ENCODE measurements at places on chromosomes 1 and 21. TPM values are rescaled to one million over a fixed set of nuclear protein-coding genes. Genes with fewer than 3 reads are reported as not detected.

The FCRL4 gene
- total RNA-seq = not detected

The KCNJ9 gene
- total RNA-seq = not detected

The SERINC2 gene
- 19.4 TPM for total RNA-seq

The ARID4B gene
- total RNA-seq = 40.7 TPM

The ERICH3 gene
- not detected for total RNA-seq

The MX2 gene
- not detected for total RNA-seq

The SNAP47 gene
- total RNA-seq = 25.3 TPM

The SH2D1B gene
- not detected for total RNA-seq

The CELA3A gene
- total RNA-seq = not detected

The KCNA2 gene
- not detected for total RNA-seq

The ECM1 gene
- 7.2 TPM for total RNA-seq

The LAX1 gene
- total RNA-seq = not detected

The ASPM gene
- total RNA-seq = 55.1 TPM

The INKA2 gene
- 5.3 TPM for total RNA-seq

The NPHS2 gene
- total RNA-seq = not detected

The CFHR3 gene
- not detected for total RNA-seq

The NHLH1 gene
- total RNA-seq = 0.46 TPM

The CCDC185 gene
- total RNA-seq = not detected

The MFSD2A gene
- 5.5 TPM for total RNA-seq

The ETNK2 gene
- total RNA-seq = 15.5 TPM

The BCAN gene
- not detected for total RNA-seq

The ANGPTL1 gene
- not detected for total RNA-seq

The CD1B gene
- not detected for total RNA-seq

The LYPLA2 gene
- 110 TPM for total RNA-seq

The S100A13 gene
- total RNA-seq = 255 TPM

The FCRLB gene
- total RNA-seq = 0.62 TPM

The KCND3 gene
- not detected for total RNA-seq

The POU2F1 gene
- 15.0 TPM for total RNA-seq

The HFM1 gene
- 0.11 TPM for total RNA-seq

Data from endothelial cell of umbilical vein (primary cell).